Activated CD4-positive, alpha-beta memory T cell treated with anti-CD3 and anti-CD28 coated beads, Interleukin-2, amount 10 ng/mL, durations not matched to agents 7 days and 5 days (primary cell): ENCODE measurements at places on chromosomes 16 and 17. TPM values are rescaled to one million over a fixed set of nuclear protein-coding genes. Genes with fewer than 3 reads are reported as not detected.

DNA sequence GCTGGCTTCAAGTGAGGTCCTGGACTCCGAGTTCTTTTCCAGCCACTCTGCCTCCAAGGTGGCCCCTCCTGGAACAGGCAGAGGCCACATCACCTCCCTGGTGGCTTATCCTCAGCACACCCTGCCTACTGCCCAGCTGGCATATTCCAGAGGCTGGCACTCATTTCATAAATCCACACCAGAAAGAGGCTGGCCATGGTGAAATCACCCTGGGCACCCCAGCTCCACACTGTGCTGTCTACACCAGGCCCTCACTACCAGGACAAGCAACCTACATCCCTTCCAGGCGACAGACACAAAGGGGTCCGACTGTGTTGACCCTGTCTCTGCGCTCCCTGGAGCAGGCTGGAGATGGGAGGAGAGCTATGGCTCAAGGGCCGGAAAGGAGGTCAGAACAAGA is 100.2 kb downstream of the C16orf78 start:
- no peak overlapping the region for H3K27ac ChIP-seq
- no peak overlapping the region for H3K4me3 ChIP-seq
- H3K4me1 ChIP-seq, result no peaks in the 10 kb centered on the region
- H3K27me3 ChIP-seq, result no peaks in the 10 kb centered on the region
- no peak for DNase-seq

B3GNT9 gene
- total RNA-seq, result 16.2 TPM

DNA sequence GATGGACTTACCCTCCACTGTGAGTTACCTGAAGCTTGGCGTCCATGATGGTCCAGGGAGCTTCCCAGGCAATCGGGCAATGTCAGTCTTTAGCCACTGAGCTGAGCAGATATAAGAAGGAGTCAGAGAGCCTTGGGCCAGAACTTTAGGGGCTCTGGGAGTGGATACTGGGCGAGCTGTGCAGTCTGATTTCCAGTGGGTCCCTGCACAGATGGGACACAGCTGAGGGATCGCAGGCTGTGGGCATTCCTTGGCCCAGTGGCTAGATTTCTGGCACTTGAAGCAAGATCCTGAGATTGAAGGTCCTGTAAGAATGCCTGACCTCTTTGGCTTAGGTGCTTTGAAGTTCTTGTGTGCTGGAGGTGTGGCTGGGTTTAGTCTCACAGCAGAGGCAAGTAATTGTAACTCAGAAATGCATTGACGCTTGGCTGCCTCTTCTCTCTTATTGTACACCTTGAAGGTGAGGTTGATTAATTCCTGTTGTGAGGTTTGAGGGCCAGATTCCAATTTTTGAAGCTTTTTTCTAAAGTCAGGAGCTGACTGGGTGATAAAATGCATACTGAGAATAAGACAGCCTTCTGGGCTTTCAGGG is 2283.8 kb downstream of the TP53TG3F start:
- no peak overlapping the region for H3K27ac ChIP-seq
- H3K36me3 ChIP-seq, result no peaks in the 10 kb centered on the region
- H3K27me3 ChIP-seq, result no peaks in the 10 kb centered on the region
- H3K4me1 ChIP-seq, result no peaks in the 10 kb centered on the region

GRCh38 chr16:2756288-2757015 is 4.0 kb downstream of the SRRM2 start:
- H3K27ac ChIP-seq, result peak overlapping the region; percentile 4
- peaks cover 56% of the 10 kb centered on the region for H3K4me1 ChIP-seq
- DNase-seq, result no peak
- no peak overlapping the region for H3K4me3 ChIP-seq
- no peaks in the 10 kb centered on the region for H3K27me3 ChIP-seq
- peaks cover 88% of the 10 kb centered on the region for H3K36me3 ChIP-seq

NETO2 gene
- total RNA-seq, result 13.5 TPM

PPY gene
- not detected for total RNA-seq

CDH1 gene
- total RNA-seq, result 0.18 TPM

DNA sequence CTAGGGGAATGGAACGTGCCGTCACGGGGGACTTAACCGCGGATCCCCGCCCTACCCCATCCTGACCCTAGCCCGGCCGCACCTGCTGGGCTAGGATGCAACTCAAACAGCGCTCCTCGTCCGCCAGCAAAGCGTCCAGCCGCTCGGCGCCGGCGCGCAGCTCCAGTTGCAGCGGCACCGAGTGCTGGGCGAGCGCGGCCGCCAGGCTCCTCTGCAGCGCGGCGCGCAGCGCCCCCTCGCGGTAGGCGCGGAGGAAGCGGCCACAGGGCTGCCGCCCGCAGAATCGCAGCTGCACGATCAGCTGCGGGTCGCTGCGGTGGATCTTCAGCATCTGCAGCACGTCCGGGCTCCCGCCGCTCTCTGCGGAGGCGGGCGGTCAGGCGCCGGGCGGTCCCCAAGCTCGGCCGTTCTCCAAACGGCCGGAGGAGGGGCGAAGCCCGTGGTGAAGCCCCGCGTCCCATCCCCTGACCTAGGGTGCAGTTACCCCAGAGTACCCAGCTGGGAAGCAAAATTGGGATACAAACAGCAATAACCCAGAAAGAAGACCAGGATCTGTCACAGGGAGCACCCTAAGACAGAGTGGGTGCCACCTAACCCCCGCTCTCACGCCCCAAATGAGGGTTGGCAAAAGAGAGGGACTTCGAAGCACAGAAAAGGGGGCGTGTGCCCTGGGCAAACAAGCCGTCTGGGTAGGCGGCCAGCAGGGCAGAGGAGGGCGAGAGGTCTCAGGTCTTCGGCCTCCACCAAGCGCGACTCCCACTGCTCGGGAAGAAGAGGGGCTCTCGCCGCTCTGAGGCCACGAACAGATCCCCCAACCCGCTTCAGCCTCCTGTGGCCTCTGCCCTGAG is 4.2 kb downstream of the TRADD start:
- peaks cover 52% of the 10 kb centered on the region for H3K36me3 ChIP-seq
- H3K4me1 ChIP-seq, result peaks cover 65% of the 10 kb centered on the region
- peak; percentile 85 for DNase-seq
- no peak overlapping the region for H3K27ac ChIP-seq
- no peaks in the 10 kb centered on the region for H3K27me3 ChIP-seq
- peak overlapping the region; percentile 74 for H3K4me3 ChIP-seq

GRCh38 chr16:10441726-10442125 is 55.9 kb downstream of the ATF7IP2 start:
- no peaks in the 10 kb centered on the region for H3K27me3 ChIP-seq
- DNase-seq, result no peak
- no peak overlapping the region for H3K27ac ChIP-seq
- H3K4me1 ChIP-seq, result no peaks in the 10 kb centered on the region

DNA sequence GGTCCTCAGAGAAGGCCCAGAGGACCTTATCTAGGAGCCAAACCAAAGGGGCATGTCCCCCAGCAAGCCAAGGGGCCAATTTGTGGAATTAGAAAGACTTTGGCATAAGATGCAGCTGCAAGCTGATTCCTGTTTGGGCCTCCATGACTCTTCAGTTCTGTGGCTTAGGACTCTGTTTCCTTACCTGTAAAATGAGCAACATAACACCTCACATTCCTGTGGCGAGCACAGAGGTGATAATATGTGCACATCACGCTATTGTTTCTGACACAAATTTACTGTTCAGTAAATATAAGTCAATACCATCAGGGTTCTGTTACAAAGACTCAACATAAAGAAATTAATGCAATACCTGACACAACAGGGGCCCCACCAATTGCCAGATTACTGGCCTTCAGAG is 57.7 kb downstream of the CDH11 start:
- no peak for DNase-seq
- no peaks in the 10 kb centered on the region for H3K4me1 ChIP-seq
- no peak overlapping the region for H3K27ac ChIP-seq
- no peaks in the 10 kb centered on the region for H3K36me3 ChIP-seq
- H3K4me3 ChIP-seq, result no peak overlapping the region
- H3K27me3 ChIP-seq, result no peaks in the 10 kb centered on the region

DNA sequence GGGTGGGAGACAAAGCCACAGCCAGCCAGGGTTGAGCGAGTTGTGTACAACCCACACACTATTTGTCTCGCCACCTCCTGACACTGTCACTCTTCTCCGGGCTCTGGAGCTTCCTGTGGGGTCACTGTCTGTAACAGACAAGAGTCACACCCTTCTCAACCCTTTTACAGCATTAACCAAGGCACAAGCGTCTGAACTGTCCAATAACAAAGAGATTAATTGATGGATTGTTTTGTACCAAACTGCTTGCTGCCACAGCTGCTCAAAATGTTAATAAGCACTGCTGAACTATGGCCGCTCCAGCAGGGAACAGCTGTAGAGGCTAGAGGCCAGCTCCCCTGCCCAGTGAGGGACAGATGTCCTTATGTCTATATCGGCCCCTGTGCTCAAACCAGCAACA is 25.2 kb upstream of the HYDIN start:
- no peak overlapping the region for H3K4me3 ChIP-seq
- no peak for DNase-seq
- H3K27ac ChIP-seq, result no peak overlapping the region

- H3K4me1 ChIP-seq, result peaks cover 15% of the 10 kb centered on the region
- peaks cover 21% of the 10 kb centered on the region for H3K36me3 ChIP-seq
- no peak overlapping the region for H3K4me3 ChIP-seq
- no peak overlapping the region for H3K27ac ChIP-seq
- H3K27me3 ChIP-seq, result no peaks in the 10 kb centered on the region
- DNase-seq, result no peak
Observed at GRCh38 chr17:82780195-82780594, 28.3 kb downstream of the TBCD start.

GAST gene
- total RNA-seq, result not detected

KRT15 gene
- total RNA-seq, result not detected

GRCh38 chr17:67999291-67999911 is 3.1 kb upstream of the C17orf58 start:
- H3K36me3 ChIP-seq, result no peaks in the 10 kb centered on the region
- H3K4me1 ChIP-seq, result peaks cover 21% of the 10 kb centered on the region
- DNase-seq, result no peak
- H3K27me3 ChIP-seq, result peaks cover 10% of the 10 kb centered on the region

PTX4 gene
- total RNA-seq, result not detected

GRCh38 chr17:75691371-75691791 is 24.2 kb downstream of the SAP30BP start:
- peak overlapping the region; percentile 47 for H3K27ac ChIP-seq
- peak; percentile 60 for DNase-seq
- H3K4me3 ChIP-seq, result no peak overlapping the region
- peaks cover 46% of the 10 kb centered on the region for H3K4me1 ChIP-seq

DNA sequence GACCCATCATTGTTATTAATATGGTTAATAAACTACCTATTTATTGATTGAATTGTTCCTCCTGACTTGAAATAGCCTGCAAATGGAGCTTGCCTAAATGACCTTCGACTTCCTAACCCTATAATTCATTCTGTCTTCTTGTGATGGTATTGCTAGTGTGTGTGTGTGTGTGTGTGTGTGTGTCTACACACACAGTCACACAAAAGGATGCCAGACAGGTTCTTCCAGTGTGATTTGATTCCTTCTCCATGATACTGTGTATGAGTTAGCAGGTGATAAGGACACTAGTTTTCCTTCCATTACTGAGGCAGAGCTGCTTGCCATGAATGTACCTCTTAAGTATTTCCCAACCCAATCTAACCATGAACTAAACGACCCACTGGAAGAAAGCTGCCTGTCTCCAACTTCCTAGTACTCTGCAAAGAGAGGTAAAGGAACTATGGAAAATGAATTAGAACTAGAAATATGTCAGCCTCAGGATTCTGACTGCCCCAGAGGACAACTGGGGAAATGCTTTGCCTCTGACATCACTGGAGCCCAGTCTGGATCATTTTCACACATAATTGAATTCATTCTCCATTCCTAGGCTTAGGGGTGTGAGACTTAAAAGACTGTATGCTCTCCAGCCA is 3.5 kb upstream of the CDC6 start:
- H3K36me3 ChIP-seq, result peaks cover 37% of the 10 kb centered on the region
- H3K27me3 ChIP-seq, result no peaks in the 10 kb centered on the region
- H3K27ac ChIP-seq, result peak overlapping the region; percentile 1
- DNase-seq, result no peak

- H3K4me1 ChIP-seq, result no peaks in the 10 kb centered on the region
- no peaks in the 10 kb centered on the region for H3K27me3 ChIP-seq
- H3K36me3 ChIP-seq, result peaks cover 30% of the 10 kb centered on the region
- no peak overlapping the region for H3K4me3 ChIP-seq
- DNase-seq, result no peak
Observed at GRCh38 chr17:1050996-1051925, 54.3 kb downstream of the TIMM22 start.

MT4 gene
- total RNA-seq, result not detected

ODAD4 gene
- total RNA-seq, result 1.7 TPM

NR1D1 gene
- total RNA-seq, result 5.2 TPM

DNA sequence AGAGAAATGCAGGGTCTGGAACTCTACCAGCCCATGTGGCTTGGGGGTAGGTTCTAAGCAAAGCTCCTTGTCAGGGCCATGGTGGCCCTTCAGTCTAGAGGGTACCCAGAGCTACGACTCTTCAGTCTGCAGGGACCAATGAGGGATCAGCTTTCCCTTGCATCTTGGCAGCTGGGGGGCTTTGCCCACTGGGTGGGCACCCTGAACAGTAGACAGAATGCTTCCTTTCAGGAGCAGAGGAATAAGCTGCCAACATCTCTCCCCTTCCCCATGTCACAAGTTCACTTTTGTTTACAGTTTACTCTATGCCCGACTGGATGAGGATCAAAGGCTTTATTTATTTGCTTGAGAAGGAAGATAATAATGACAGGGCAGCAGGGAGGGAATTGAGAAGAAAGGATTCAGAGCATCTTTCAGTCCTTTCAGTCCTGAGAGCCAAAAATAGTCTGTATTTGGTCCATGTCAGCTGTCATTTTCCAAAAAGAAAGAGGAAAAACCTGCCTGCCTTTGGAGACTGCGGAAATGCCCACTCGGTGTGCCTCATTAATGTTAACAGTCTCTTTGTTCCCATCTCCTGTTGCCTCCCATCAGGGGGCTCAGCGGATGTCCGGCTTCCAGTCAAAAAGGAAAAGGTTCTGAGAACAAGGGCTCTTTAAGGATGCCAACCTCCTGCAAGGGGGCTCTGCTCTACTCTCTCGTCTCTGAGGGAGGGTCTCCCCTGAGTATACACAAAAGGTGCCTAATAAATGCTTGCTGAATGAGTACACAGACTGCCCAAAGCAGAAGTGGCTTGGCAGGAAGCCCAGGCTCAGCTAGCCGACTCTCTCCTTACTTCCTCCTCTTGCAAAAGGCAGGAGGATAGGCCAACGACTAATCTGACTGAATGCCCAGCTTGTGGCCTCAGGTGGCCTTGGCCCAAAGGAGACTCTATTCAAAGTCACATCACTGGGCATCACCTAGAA is 17.1 kb downstream of the TRAF4 start:
- H3K4me1 ChIP-seq, result peaks cover 26% of the 10 kb centered on the region
- H3K4me3 ChIP-seq, result no peak overlapping the region
- DNase-seq, result no peak
- H3K27ac ChIP-seq, result no peak overlapping the region

KRT31 gene
- not detected for total RNA-seq

NPIPB6 gene
- total RNA-seq, result 1.5 TPM

GRCh38 chr16:66604376-66605176 is at the start of gene CMTM3:
Gene CMTM3, plus strand, starts transcription at chr16:66604704. Its CDS starts 102 bp downstream, at chr16:66604806.
- peak within 1 kb of the TSS; percentile 84 for H3K4me3 ChIP-seq
- peaks cover 53% of the 10 kb centered on the region for H3K4me1 ChIP-seq
- peak; percentile 77 for DNase-seq
- peaks cover 39% of the 10 kb centered on the region for H3K36me3 ChIP-seq

- peak overlapping the region; percentile 87 for H3K4me3 ChIP-seq
- H3K36me3 ChIP-seq, result peaks cover 38% of the 10 kb centered on the region
- peak overlapping the region; percentile 54 for H3K27ac ChIP-seq
- peaks cover 56% of the 10 kb centered on the region for H3K4me1 ChIP-seq
- H3K27me3 ChIP-seq, result no peaks in the 10 kb centered on the region
Observed at GRCh38 chr16:30533146-30533522, 1.5 kb downstream of the ZNF747 start.

KRTAP9-7 gene
- total RNA-seq, result not detected

- H3K4me3 ChIP-seq, result no peak overlapping the region
- no peak for DNase-seq
- H3K27me3 ChIP-seq, result peaks cover 4% of the 10 kb centered on the region
- no peak overlapping the region for H3K27ac ChIP-seq
- peaks cover 15% of the 10 kb centered on the region for H3K4me1 ChIP-seq
Observed at GRCh38 chr16:85605912-85606841, 6.9 kb upstream of the GSE1 start.
